ENCODE measurements at places on chromosomes 2 and 18.

GRCh38 chr2:230068016-230068650 is 591 bp downstream of the SLC16A14 start:
- H3K27ac ChIP-seq, result no peak overlapping the region
- H3K36me3 ChIP-seq, result no peaks in the 10 kb centered on the region
- H3K27me3 ChIP-seq, result peaks cover 22% of the 10 kb centered on the region
- peaks cover 14% of the 10 kb centered on the region for H3K4me1 ChIP-seq
- H3K4me3 ChIP-seq, result peak overlapping the region; percentile 98

GRCh38 chr2:122471753-122472152 is 716.3 kb downstream of the TSN start:
- DNase-seq, result no peak
- H3K36me3 ChIP-seq, result no peaks in the 10 kb centered on the region
- H3K27ac ChIP-seq, result no peak overlapping the region
- H3K27me3 ChIP-seq, result no peaks in the 10 kb centered on the region

- peaks cover 3% of the 10 kb centered on the region for H3K36me3 ChIP-seq
- H3K4me1 ChIP-seq, result peaks cover 23% of the 10 kb centered on the region
These were observed 68.3 kb upstream of the OTOS start for GRCh38 chr2:240208631-240209211.

- no peak overlapping the region for H3K4me3 ChIP-seq
- no peaks in the 10 kb centered on the region for H3K36me3 ChIP-seq
- no peak for DNase-seq
- no peak overlapping the region for H3K27ac ChIP-seq
- H3K27me3 ChIP-seq, result no peaks in the 10 kb centered on the region
- peaks cover 27% of the 10 kb centered on the region for H3K4me1 ChIP-seq
These were observed 51.8 kb downstream of the LIMS1 start for GRCh38 chr2:108586116-108586515.

GRCh38 chr18:79852561-79853302 is 55.0 kb downstream of the KCNG2 start:
- no peak for DNase-seq
- peaks cover 5% of the 10 kb centered on the region for H3K4me1 ChIP-seq
- no peak overlapping the region for H3K4me3 ChIP-seq
- H3K27ac ChIP-seq, result no peak overlapping the region
- peaks cover 15% of the 10 kb centered on the region for H3K27me3 ChIP-seq

- H3K36me3 ChIP-seq, result peaks cover 20% of the 10 kb centered on the region
- no peaks in the 10 kb centered on the region for H3K27me3 ChIP-seq
- DNase-seq, result no peak
- peaks cover 19% of the 10 kb centered on the region for H3K4me1 ChIP-seq
- H3K4me3 ChIP-seq, result no peak overlapping the region
These were observed 289.2 kb upstream of the CCDC68 start for GRCh38 chr18:55248495-55248894.

DNA sequence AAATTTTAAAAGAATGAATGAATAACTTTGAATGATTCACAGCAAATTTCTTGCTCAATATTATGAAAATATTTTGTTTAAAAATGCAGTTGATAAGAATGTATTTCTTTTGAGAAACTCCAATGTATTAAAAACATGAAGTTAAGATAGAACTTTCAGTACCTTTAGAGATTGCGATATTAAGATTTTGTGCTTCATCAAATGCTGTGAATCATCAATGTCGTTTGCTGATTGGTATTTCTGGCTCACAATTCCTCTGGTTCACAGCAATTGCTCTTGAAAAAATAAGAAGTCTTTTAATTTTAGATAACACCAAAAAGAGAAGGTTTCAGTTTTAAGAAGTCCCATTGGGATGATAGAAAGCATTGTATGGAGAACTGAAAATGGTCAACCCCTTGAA is 228.7 kb downstream of the IKZF2 start:
- no peaks in the 10 kb centered on the region for H3K36me3 ChIP-seq
- no peak for DNase-seq
- no peak overlapping the region for H3K4me3 ChIP-seq
- no peaks in the 10 kb centered on the region for H3K4me1 ChIP-seq

- H3K27me3 ChIP-seq, result no peaks in the 10 kb centered on the region
- H3K27ac ChIP-seq, result no peak overlapping the region
- H3K4me1 ChIP-seq, result no peaks in the 10 kb centered on the region
- H3K36me3 ChIP-seq, result no peaks in the 10 kb centered on the region
- H3K4me3 ChIP-seq, result no peak overlapping the region
These were observed 230.4 kb downstream of the IKZF2 start for GRCh38 chr2:212921061-212921460.

GRCh38 chr18:2846636-2847316 is at the start of gene EMILIN2:
Gene EMILIN2, plus strand, starts transcription at chr18:2847006. Its CDS starts 183 bp downstream, at chr18:2847189.
- peaks cover 20% of the 10 kb centered on the region for H3K4me1 ChIP-seq
- H3K36me3 ChIP-seq, result no peaks in the 10 kb centered on the region
- no peak within 1 kb of the TSS for H3K27ac ChIP-seq
- H3K27me3 ChIP-seq, result peaks cover 75% of the 10 kb centered on the region

GRCh38 chr2:9656270-9656766 is 25.5 kb upstream of the YWHAQ start:
- no peak overlapping the region for H3K27ac ChIP-seq
- peaks cover 4% of the 10 kb centered on the region for H3K27me3 ChIP-seq
- DNase-seq, result no peak
- H3K4me3 ChIP-seq, result no peak overlapping the region
- peaks cover 23% of the 10 kb centered on the region for H3K4me1 ChIP-seq
